ENCODE measurements at places on chromosomes 13 and 19. TPM values are rescaled to one million over a fixed set of nuclear protein-coding genes. Genes with fewer than 3 reads are reported as not detected.

DNA sequence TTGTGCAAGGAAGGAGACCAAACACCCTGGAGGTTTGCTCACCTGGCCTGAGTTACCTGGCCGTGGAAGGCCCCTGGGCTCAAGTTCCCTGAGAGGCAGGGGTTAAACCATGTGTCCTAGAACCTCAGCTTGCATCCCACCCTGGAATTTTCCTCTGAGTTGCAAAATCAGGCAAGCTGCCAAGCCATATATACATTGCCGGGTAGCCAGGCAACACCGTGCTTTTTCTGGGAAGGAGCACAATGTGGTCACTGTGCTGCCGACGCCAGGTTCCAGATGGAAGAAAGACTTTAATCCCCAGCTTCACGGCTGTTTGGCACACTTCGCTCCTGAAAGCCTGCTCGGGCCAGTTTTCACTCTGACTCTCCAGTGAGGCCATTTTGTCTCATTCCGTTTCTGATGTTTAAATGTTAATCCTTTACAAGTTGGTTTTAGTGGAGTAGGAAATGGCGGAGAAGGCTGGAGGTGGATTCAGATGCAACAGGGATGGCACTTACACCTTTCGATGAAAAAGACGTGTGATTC, 60.1 kb upstream of the PEG3 start:
- DNase-seq = no peak

DNA sequence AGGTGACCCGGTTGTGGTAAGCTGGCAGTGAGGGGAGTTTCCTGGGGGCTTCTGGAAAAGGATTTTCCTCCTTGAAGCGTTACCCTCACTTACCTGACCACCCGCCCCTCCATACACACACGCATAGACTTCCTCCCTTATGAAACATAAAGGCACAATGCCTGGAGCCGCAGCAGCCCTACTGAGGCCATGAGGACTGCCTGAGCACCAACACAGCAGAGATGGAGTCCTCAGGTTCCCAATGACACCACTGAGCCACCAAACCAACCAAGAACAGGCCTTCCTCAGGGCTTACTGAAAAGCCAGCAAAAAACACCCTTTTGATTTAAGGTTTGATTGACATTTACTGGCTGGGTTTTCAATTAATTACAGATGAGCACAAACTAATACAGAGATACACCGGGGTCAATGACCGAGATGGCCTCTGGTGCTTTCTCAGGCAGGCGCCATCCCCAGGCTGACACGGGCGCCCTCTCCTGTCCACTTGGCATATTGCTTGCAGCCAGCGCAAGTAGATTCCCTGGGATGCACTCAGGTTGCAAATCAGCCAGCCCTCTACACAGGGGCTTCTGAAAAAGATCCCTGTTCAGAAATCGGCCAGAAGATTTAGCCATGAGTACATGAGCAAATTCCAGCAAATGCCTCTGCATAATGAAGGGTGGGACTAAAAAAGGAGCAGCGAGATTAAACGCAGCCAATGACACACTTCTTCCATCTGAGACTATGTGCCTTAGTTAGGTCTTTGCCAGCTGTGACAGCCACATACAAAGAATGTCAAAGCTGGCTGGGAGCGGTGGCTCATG, 14.8 kb downstream of the OPA3 start:
- DNase-seq = peak; percentile 30

- DNase-seq = no peak
These were observed 499.8 kb downstream of the GPC6 start for GRCh38 chr13:93726173-93726957.

- no peak for DNase-seq
These were observed 6.0 kb downstream of the CYP4F11 start for GRCh38 chr19:15928321-15928720.

DNA sequence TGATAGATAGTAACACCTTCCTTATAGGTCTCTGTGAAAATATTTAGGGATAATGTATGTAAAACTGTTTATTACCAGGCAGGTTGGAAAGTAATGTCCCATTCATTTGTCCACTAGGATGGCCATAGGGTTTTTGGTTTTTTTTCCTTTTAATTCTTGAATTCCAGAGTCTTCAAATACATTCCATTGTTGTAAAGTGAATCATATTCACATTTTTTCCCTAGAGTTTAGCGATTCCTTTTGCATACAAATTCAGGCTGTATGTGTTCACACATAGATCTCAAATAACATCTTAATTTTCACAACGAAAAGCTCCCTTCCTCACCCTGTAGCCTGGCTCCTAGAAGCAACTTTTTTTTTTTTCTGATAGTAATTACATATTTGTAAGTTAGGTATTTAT, 1.8 kb upstream of the ZNF557 start:
- DNase-seq = no peak

GRCh38 chr19:18650468-18651041, 13.7 kb downstream of the KLHL26 start:
- DNase-seq = no peak

- no peak for DNase-seq
These were observed 79.8 kb upstream of the TNFSF11 start for GRCh38 chr13:42494157-42494556.

DNA sequence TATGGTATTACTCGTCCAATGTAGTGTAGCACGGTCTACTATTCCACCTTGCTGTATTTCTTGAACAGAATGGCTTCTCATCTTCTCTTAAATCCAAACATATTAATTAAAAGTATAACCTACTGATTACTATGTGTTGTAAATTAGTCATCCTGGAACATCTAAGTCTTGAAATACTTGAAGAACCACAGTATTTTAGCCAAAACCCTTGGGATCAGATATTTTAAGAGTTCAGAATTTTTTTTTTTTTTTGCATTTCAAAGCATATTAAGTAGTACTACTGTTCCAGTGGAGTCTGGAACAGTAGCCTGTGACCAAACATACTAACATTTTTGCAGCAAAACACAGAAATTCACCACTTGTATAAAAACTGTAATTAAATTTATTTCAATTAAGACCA, 30.1 kb downstream of the ZC3H13 start:
- DNase-seq = no peak

DNA sequence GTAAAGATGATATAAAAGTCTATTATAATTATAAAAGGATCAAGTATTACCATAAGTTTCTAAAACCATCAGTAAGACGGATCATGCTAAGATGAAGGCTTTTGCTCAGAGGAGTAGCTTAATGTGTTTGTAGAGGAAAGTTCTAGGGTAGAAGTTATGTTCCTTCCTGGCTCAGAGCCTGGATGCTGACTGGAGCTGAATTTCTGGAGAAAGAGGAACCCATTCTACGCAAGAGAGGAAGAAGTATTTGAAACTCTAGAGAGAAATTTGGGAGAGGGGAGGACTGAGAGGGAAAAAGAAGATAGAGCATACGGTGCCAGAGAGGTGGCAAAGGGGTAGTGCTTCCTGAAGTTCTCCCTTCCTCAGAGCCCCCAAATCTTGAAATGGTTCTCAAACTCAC, 51.4 kb upstream of the SGCG start:
- DNase-seq = no peak

GRCh38 chr19:34851277-34851804, 75.4 kb upstream of the ZNF30 start:
- no peak for DNase-seq

GRCh38 chr13:50401049-50401505, 385.8 kb downstream of the KCNRG start:
- no peak for DNase-seq

GRCh38 chr13:73571376-73571775, 512.6 kb downstream of the KLF5 start:
- no peak for DNase-seq

DNA sequence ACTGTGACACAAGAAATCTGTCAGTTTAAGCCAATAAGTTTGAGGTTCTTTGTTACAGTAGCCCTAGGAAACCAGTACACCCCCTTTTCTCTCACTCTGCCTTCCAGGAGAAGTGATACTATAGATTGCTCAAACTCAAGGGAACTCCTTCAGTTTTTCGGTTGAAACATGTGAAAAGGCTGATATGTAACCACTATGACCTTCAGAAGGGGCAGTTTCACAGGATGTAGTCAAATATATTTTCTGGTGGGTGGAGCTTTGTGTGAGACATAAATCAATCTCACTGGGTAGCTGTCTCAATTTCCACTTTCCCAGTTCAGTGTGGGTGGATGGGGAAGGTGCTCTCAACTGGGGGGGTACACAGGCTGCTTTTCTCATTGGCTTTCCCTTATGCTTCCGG, 41.7 kb downstream of the HTR2A start:
- no peak for DNase-seq

DNA sequence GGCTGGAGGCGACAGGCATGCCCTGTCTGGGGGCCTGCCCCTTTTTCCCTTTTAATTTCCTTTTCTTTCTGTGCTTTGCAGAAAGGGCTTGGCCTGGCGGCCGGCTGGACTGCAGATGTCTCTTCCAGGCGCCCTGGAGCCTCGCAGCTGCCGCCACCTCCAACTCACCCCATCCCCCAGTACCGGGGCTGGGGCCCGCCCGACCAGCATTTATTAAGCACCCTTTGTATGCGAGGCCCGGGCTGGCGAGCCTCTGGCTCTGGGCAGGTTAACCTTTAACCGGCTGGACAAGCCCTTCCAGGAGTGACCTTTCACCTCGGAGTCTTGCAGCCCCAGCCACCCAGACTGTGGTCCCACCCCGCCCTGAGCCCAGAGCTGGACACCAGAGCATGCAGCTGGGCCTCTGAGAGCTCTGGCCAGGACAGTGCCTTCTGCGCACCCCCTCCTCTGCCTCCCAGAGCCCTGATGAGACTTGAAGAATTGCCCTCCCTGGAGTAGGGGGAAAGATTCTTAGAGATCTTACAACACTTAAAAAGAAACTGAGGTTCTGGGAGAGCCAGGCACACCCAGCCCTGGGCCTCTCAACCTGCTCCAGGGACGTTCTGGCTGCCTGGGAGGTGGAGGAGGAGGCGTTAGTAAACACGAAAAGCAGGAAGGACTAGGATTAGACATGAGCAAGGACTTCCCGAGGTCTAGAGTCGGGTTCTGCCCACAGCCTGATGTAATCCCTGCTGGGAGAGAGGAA, 1.1 kb upstream of the NR2F6 start:
- DNase-seq = no peak

GRCh38 chr13:76663592-76664335, 222.4 kb downstream of the KCTD12 start:
- DNase-seq = no peak

GRCh38 chr13:37647031-37647650, 48.6 kb upstream of the POSTN start:
- no peak for DNase-seq

GRCh38 chr13:53137779-53138178, 109.2 kb downstream of the OLFM4 start:
- DNase-seq = no peak

The SIGLEC10 gene
- 0.67 TPM for total RNA-seq

The ZNF587B gene
- 27.7 TPM for total RNA-seq

The SIGLEC11 gene
- not detected for total RNA-seq

The NPAS1 gene
- total RNA-seq = 0.36 TPM

The PABPC3 gene
- total RNA-seq = not detected

The ZNF530 gene
- 3.0 TPM for total RNA-seq

The ZNF799 gene
- 2.2 TPM for total RNA-seq

The TFDP1 gene
- 34.1 TPM for total RNA-seq

The KLHL1 gene
- not detected for total RNA-seq

The C3 gene
- 1.1 TPM for total RNA-seq

The RUBCNL gene
- 11.7 TPM for total RNA-seq

The GNA15 gene
- total RNA-seq = 5.9 TPM

The ICAM1 gene
- total RNA-seq = 5.9 TPM

The CYP2A7 gene
- not detected for total RNA-seq

All from T-cell (primary cell).